SJSA1 (cell line): ENCODE measurements at places on chromosomes 12 and 14.
A peak's percentile ranks its signal among the peaks of the same experiment; 100 is the strongest.

DNA sequence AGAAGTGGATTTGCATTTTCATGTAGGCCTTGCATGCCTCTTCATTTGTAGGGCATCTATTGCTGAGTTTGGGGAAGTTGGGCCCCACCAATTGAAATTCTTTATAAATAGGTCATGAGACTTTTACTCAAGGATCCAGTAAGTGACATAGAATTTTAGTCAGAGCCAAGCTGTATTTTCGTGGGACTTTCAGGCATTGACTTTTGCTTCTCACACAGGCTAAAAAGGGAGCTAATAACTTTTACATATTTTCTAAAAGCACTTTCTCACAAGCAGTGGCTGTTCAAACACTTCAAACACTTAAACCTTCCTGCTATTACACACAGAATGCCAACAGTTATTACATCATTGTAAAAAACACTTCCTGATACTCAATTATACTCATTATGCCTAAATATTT is 260.5 kb downstream of the MSRB3 start:
- DNase-seq: no peak

DNA sequence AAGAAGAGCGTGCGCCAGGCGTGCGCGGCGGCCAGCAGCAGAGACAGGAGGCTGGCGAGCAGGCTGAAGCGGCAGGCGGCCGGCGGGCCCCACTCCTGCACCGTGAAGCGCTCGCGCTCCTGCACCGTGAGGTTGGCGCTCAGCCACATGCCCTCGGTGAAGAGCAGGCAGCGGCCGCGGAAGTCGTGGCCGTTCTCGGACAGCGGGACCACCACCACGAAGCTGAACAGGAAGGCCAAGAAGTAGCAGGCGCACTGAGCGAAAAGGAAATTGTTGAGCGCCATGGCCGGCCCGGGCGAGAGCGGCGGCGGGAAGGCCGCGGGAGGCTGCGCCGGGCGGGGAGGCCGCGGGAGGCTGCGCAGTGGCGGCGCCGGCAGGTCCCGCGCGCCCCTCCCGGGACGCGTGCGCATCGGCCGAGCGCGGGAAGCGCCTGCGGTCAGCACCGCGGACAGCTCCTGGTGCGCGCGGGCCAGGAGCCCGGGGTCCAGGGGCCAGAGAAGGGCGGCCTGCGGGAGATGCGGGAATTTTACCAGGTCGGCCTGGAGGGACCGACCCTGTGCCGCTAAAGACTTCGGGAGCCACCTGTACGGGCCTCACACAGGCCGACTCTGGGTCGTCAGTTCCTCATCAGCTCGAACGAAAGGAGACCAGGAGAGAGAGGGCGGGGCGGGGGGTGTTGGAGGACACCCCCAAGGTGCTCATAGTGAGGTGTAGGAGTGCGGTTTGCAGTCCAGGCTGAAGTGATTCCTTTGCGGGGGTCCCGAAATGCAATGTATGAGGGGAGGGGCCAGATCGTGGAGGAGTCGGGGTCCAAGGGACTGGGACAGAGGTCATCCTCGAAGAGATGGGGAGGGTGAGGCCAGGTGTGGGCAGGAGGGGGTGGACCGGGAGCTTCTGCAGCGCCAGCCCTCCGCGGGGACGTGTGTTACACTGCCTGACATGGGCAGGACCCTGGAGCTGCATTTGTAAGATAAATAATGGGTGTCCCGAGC is at the start of gene TMEM179:
TSS of gene TMEM179 (minus strand) at position 315 of the 992 bp plus-strand sequence. CDS start at position 284, 31 bp downstream.
- DNase-seq: peak; percentile 33

DNA sequence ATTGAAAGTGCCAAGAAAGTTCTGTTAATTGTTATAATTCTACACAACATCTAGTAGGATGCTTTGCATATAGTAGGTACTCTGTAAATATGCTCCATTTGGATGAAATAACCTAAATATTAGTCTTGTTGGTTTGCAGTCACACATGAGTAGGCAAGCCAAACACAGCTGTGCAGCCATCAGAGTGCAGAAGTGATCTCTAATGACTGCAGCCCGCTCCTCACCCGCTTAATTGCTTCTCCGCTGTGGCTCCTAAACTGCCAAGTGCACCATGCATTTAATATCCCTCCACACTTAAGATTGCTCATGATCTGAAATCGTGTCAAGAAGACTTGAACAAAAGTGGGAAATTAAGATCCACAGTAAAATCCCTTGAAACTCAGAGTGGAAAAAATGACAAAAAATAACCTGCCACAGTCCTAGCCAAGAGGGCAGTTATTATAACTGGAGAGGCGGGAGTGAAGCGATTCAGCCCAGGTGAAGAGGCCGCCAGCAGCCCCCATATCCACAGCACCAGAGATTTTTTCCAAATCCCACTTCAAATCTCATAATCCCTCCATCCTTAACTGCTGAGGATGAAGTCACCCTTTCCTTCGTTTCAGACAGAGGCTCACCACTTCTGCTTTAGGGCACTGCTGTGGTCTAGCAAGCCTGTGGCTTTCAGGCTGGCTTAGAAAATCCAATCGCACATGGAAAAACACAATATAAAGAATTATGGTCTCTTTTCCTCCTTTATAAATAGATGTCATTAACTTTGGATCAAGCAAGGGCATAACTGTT is 69.5 kb downstream of the TMEM30B start:
- DNase-seq: no peak

- no peak for DNase-seq
Measured at GRCh38 chr12:98126637-98127335, 388.6 kb upstream of the TMPO start.

- DNase-seq: no peak
Measured at GRCh38 chr12:124623344-124624035, 56.1 kb upstream of the NCOR2 start.

DNA sequence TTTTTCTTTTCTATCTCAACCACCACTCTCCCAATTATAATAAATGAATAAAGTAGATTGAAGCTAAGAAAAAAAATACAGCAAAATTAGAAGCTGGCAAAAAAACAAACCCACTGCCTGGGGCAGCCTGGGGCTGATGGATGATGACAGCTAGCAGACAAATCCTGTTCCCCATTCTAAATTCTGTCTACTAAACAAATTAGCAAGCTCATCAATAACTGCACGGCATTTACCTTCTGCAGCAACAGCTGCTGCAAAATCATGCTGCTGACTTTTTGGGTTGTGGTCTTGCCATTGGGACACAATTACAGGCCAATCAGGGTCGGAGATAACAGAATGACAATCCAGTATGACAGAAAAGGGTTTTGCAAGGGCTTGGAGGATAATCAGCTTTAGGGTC is 443.6 kb upstream of the SOX5 start:
- no peak for DNase-seq

- no peak for DNase-seq
Measured at GRCh38 chr12:85720308-85721033, 115.7 kb downstream of the RASSF9 start.

DNA sequence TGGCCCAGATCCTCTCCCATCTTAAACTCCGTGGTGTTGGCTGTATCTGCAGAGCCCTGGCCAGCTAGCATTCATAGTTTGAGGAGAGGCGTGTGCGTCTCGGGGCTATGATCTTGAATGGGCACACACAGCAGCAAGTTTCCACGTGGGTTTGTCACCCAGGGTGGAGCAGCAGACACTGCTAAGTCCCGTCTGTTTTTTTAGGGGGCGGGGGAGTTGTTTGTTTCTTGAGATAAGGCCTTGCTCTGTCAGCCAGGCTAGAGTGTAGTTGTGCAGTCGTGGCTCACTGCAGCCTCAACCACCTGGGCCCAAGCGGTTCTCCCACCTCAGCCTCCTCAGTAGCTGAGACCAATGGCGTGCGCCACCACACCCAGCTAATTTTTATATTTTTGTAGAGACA is 20.1 kb upstream of the TEX22 start:
- no peak for DNase-seq

- DNase-seq: peak; percentile 64
Measured at GRCh38 chr14:88614218-88614907, 51.5 kb downstream of the ZC3H14 start.

GRCh38 chr12:82329508-82329907 is 28.7 kb downstream of the CCDC59 start:
- DNase-seq: no peak

GRCh38 chr14:26370115-26370514 is 227.7 kb downstream of the NOVA1 start:
- no peak for DNase-seq

GRCh38 chr12:46179693-46180452 is 89.0 kb downstream of the SLC38A1 start:
- DNase-seq: no peak

- DNase-seq: no peak
Measured at GRCh38 chr14:52310541-52310940, 3.6 kb upstream of the PTGER2 start.

GRCh38 chr12:45379261-45379660 is 163.4 kb downstream of the ANO6 start:
- DNase-seq: no peak

DNA sequence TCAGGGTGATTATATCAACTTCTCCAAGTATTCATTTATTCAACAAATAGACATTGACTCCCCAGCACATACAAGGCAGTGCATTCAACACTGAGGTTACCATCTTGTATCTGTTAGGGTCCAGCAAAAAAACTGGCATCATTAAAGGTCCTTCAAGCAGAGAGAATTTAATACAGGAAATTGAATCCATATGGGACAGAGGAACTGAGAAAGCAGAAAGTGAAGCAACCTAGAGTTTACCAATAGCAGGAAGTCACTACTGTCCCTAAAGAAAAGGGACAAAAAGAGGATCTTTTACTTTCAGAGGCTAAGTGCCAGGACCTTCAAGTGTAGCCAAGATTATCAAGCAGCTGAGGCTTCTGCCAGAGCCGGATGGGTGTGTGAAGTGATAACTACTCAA is 237.8 kb upstream of the TBX3 start:
- no peak for DNase-seq

- DNase-seq: no peak
Measured at GRCh38 chr12:39617887-39618286, 1.7 kb downstream of the ABCD2 start.

DNA sequence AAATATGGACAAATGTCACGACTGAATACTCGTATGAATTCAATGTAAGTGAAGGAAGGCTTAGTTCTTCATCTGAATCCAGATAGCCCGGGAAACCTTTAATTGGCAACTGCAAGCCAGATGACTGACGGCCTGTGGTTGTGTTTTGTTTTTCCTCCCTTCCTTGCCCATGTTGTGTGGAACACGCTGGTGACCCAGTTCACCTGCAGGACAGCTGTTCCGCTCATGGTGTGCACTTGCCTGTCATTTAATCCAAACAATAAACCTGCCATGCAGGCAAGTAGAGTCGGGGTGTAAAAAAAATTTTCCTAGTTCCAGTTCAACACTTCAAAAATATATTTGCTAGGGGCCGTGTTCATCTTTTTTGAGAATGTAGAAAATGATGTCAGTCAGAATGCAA is 88.0 kb downstream of the TMEM132D start:
- no peak for DNase-seq

DNA sequence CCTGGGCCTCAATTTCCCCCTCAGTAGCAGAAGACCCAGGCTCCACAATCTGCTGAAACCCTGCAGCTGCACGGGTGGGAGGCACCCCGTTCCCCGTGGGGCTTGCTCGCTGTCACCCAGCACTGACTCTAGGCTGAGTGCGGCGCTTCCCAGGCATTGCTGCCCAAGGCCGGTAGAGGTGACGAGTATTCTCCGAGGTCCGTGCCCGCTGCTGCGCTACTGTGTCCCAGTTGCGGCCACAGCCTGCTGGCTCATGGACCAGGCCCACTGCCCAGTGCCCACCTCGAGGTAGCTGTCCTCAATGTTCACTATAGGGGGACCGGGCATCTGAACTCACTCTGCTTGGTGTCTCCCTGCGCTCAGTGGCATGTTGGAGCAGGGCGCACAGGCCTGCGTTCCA is 74.7 kb downstream of the GSC start:
- DNase-seq: no peak

DNA sequence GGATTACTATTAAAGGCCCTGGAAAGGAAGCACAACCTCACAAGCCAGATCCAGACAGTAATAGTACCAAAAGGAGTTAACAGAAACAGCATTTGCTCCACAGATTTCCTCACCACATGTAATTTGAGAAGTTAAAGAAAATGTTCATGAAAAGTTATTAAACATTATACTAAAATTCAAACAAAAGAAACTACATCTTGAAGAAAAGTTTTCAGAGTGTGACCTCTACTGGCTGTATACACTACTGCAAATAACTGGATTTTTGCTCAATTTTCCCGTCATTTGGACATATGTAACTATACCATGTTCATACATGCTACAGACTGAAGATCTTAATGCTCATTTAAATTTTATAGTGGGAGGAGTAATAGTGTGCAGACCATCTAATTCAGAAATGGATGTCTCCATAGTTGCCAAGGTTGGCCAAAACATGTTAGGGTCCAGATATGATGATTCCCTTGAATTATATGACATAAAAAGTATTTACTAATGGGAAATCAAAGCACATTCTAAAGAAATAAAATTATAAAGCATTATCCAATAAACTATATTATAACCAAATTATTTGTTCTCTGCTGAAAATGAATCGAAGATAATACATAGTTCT is 5.6 kb downstream of the KRR1 start:
- peak; percentile 14 for DNase-seq

GRCh38 chr14:33774723-33775470 is 176.0 kb downstream of the EGLN3 start:
- DNase-seq: no peak

DNA sequence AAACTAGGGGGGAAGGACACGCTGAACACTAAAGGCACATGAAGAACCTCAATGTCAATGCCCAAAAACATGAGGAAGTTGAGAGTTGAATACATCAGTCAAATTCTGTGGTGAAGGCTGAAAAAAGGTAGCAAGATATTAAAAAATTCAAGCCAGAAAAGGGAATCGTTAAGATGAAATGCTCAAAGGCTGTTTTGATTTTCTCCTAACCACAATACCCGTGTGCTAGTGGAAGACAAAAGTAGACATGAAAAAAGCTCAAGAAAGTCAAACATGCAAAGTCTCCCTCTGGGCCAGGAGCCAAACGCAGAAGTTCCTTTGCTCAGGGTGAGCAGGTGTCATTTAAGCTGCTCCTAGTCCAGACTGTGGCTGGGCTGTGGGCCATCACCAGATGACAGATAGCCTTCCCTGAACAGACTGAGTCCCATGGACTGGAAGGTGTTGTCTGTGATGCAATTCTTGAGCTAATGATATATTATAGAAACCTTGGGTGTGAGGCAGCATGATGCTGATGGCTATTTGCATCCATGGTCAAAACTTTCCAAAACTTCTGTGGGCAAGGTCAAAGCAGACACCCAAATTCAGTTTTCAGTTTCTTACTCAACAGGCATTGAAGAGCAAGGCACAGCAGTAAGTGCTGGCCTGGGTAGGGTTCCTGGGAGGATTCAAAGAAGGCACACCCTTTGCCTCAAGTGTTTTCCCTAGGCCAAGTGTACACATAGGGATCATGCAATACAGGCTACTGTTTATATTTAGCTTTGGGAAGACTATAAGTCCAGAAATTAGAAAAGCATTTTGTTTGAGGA is 81.6 kb downstream of the MYRFL start:
- DNase-seq: no peak

DNA sequence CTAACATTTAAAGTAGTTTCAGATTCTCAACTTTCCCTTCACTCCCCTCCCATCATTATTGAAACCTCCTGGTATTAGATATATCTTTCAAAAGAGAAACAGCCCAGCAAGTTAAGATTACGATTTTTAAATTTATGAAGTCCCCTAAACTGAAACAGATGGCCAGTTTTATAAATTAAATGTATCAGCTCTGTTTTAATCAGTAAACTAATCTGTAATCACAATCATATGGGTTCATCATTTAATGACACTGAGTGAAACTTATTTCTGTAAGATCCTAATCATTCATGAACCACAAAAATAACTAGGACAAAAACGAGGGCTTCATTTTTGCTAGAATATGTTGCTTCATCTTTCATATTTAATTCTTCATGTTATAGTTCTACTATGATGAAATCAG is 137.8 kb downstream of the EPS8 start:
- DNase-seq: no peak
